ENCODE measurements at places on chromosomes 7 and 10. TPM values are rescaled to one million over a fixed set of nuclear protein-coding genes. Genes with fewer than 3 reads are reported as not detected.

DNA sequence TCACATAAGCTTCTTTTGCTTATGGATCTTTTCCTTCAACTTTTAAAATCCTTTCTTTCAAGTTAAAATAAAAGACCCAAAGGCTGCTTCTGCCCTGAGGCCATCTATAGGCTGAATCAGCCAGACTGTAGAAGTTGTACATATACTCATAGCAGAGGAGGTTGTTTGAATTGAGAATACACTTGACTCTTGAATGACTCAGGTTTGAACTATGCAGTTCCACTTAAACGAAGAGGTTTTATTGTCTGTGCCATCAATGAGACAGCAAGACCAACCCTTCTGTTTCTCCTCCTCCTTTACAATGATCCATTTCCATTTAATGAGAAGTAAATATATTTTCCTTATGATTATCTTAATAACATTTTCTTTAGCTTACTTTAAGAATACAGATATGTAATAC, 5.8 kb downstream of the ZNF365 start:
- peak; percentile 80 for DNase-seq

GRCh38 chr10:132662186-132662920, 123.6 kb downstream of the NKX6-2 start:
- no peak for DNase-seq

DNA sequence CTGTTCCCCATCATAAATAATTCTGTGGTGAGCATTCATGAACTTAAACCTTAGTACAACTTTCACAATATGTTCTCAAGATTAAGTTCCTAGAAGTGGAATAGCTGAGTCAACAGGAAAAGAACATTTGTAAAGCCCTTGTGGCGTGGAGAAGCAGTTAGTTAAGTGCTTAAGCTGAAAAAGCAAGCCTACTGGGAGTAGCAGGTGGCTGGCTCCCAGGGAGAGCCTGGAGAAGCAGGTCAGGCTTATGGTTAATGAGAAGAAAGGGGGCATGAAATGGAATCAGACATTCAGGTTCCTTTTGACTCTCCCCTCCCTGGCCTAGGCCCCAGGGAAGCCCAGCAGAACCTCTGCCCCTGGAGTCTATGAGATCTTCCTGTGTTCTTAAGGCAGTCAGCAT, 35.3 kb downstream of the VSTM4 start:
- DNase-seq = no peak

DNA sequence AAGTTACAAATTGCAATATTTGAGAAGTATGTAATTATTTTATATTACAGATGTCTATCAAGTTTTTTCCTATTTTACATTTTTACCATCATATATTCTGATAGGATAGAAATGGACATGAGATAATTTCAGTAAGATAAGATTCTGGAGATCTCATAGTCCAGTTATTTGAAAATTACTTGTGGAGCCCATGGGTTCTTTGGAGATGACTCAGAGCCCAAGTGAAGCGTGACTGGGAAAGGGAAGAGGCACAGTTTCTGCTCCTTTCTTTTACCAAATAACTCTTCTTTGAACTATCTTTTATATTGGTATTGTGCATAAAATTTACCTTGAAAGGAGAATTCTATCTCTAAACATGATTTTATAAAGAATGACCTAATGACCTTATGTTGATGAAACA, 2.4 kb downstream of the CD36 start:
- DNase-seq = peak; percentile 49

DNA sequence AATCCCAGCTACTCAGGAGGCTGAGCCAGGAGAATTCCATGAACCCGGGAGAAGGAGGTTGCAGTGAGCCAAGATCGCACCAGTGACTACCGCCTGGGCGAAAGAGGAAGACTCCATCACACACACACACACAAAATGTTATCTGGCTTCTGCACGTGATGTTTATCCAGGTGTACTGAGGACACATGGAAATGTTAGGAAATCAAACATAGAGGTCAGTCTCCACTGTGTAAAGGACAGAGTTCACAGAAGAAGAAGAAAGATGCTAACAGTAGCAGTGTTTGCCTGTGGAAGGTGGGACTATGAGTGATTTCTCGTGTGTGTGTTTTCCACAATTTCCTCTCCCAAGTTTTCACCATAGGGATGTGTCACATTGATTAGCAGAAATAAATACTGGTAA, 256.9 kb downstream of the ELMO1 start:
- no peak for DNase-seq

DNA sequence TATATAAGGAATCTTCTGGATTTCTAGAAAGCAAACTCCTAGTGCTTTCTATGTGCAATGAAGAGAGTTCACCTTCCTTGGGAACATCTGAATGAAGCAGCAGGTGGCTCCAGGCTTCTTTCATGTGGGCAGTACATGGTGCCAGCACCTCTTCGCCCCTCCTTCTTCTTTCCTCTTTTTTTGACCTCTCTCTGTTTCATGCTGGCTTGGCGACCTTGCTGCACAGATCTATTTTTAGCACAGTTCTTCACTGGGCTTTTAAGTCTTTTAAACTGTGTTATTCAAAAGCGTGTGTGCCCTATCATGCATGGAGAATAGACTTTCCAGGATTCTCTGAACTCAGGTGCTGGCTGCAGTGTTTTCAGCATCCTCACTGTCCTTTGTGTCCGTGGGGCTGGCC, 400.3 kb upstream of the PRKCQ start:
- DNase-seq = no peak

- DNase-seq = no peak
Observed at GRCh38 chr10:75013007-75013406, 98.4 kb upstream of the SAMD8 start.

DNA sequence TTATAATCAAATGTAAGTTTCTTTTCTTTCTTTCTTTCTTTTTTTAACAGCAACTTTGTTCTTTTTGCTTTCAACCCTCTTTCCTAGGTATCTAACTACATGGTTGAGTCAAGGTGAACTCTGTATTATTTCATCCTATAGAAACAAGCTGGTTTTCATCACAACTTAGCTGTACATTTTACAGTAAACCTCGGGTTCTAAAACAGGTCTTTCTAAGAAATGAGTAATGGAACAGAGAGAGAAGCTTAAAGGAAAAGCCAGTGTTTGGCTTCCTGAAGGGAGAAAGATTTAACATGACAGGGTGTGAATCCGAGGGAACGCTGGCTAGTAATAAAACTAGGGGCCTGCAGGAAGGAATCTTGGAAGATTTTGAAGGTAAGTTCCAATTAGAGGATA, 143.4 kb upstream of the ITGB1 start:
- DNase-seq = no peak

Gene GNB2
- total RNA-seq = 391 TPM
